Trophoblast cell (in vitro differentiated cells and primary cell): ENCODE measurements at places on chromosomes 2 and 18.
A peak's percentile ranks its signal among the peaks of the same experiment; 100 is the strongest.

DNA sequence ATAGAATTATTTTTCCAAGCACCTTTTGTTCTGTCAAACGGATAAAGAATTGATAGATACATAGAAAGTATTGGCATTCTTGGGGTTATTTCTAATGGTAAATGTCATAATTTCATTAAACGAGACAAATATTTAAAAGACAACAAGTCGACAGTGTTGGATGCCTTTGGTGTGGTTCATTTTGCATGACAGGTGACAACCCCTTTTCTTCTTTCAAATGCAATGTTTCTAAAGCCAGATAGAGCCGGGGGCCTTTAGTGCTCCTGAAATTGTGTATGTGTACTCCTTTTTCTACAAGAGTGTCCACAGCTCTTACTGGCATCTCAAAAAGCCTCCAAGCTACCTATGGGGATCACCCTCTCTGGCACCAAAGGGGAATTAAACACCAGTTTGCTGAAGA, 350.8 kb upstream of the ID2 start:
- no peak for DNase-seq

- no peak for DNase-seq
These were observed 80.7 kb downstream of the SLC39A10 start for GRCh38 chr2:195737511-195738325.

DNA sequence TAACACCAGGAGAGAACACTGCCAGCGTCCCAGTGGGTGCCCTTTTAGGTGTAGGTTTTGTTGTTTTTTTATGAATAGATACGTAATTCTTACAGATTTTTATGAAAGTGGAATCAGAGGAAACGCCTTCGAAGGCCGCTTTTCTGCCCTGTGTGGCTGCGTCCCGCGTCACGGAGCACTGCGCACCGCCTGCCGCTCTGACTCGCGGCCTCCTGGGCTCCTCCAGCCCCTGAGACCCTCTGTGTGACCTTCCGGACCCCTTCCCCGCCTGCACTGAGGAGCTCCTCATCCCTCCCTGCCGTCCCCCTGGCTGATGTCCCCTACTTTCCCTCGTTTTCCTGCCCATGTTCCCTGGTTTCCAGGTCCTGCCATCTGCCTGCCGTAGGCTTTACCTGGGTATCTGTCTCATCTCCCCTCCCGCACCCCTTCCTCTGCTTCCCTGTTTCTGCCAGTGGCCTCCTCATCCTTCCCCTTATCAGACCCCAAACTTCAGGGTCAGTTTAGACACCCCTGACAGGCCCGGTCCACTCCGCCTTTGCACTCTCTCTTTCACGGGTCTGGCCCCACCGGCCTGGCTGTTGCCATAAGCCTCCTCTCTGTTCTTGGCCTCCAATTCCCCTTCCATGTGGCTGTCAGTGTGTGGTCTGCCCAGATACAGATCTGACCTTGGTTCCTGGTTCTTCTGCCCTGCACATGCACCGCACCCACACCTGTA, 32.7 kb downstream of the PDIA6 start:
- no peak for DNase-seq

- no peak for DNase-seq
These were observed 477.0 kb upstream of the MEIS1 start for GRCh38 chr2:65957886-65958285.

- no peak for DNase-seq
These were observed 480.4 kb downstream of the PARD3B start for GRCh38 chr2:205025580-205026240.

DNA sequence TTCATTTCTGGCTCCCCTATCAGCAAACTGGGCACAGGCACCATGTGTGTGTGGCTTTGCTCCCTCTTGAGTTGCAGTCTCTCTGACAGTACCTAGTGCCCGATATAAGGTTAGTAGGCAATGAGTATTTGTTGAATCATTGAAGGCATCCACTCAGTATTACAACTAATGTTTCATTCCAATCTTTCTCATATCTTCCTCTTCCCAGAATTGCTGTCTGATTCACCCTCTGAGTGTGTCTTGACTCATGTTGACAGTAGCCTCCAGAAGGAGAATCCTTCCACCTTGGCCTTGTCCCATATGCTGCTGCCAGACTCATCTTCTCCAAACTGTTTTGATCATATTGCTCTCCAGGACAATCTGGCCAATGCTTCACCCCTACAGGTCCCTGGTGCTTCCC, 202.5 kb downstream of the LRRTM1 start:
- peak; percentile 0 for DNase-seq

- no peak for DNase-seq
These were observed 47.7 kb downstream of the NCOA1 start for GRCh38 chr2:24538720-24539119.
